ENCODE measurements at places on chromosomes 4 and X.
A peak's percentile ranks its signal among the peaks of the same experiment; 100 is the strongest.

DNA sequence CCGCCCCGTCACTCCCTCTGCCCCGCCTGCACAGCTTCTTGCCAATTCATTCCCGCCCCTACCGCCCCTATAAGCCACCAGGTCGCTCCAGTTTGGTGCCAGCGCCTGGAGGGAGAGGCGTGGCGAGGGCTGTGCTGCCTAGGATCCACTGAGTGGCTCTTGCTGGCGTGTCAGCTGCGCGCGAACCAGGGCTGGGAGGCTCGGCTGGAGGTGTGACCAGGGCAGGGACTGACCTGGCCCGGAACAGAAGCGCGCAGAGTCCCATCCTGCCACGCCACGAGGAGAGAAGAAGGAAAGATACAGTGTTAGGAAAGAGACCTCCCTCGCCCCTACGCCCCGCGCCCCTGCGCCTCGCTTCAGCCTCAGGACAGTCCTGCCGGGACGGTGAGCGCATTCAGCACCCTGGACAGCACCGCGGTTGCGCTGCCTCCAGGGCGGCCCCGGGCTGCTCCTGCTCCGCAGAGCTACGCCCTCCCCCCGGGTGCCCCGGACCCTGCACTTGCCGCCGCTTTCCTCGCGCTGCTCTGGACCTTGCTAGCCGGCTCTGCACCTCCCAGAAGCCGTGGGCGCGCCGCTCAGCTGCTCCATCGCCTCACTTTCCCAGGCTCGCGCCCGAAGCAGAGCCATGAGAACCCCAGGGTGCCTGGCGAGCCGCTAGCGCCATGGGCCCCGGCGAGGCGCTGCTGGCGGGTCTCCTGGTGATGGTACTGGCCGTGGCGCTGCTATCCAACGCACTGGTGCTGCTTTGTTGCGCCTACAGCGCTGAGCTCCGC lies at the start of gene GPR78:
Gene GPR78, plus strand, starts transcription at position 72 of the 773 bp plus-strand sequence. Its CDS starts 591 bp downstream, at position 663.
- DNase-seq: no peak

GRCh38 chr4:129672941-129673340 lies 577.0 kb downstream of the C4orf33 start:
- no peak for DNase-seq

- no peak for DNase-seq
Measured at GRCh38 chr4:161651586-161651985, 512.2 kb downstream of the FSTL5 start.

DNA sequence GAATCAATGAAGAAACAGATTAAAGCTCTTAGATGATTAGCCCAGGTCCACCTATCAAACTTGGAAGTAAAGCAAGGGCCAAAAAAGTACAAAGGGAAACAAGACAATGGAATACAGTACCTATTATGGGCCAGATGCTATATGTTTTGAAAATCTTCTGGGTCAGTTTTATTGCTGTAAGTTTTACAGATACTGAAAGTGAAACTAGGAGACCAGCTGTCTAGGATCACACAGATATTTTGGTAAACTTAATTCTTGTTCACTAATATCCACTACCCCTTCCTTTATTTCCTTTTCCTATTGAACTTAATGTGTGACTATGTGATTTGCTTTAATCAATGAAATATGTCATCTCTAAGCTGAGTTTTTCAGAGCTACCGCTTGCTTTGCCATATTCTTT lies 505.4 kb upstream of the PITX2 start:
- no peak for DNase-seq

- no peak for DNase-seq
Measured at GRCh38 chr4:146132445-146132844, 43.1 kb upstream of the LSM6 start.

DNA sequence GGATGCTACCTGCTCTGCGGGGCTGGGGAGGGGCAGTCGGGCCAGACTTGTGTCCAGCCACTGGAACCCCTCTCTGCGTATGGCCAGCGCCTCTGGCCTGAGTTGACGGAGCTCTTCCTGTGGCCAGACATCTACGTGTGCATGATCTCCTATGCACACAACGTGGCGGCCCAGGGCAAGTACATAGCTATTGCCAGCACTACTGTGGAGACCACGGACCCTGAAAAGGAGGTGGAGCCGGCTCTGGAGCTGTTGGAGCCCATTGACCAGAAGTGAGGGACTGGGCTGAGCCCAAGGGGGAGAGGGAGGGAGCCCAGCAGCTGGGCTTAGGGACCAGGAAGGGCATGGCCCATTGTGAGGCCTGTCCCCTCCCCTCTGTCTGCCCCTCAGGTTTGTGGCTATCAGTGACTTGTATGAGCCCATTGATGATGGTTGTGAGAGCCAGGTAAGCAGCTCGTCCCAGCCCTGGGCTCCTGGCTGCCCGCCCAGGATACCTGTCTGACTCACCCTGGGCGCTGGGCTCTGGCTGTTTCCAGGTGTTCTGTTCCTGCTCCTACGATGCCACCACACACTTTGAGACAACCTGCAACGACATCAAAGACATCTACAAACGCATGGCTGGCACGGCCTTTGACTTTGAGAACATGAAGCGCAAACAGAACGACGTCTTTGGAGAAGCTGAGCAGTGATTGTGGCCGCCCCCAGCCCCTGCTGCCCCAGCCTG lies 1.8 kb upstream of the FAM50A start:
- DNase-seq: no peak

DNA sequence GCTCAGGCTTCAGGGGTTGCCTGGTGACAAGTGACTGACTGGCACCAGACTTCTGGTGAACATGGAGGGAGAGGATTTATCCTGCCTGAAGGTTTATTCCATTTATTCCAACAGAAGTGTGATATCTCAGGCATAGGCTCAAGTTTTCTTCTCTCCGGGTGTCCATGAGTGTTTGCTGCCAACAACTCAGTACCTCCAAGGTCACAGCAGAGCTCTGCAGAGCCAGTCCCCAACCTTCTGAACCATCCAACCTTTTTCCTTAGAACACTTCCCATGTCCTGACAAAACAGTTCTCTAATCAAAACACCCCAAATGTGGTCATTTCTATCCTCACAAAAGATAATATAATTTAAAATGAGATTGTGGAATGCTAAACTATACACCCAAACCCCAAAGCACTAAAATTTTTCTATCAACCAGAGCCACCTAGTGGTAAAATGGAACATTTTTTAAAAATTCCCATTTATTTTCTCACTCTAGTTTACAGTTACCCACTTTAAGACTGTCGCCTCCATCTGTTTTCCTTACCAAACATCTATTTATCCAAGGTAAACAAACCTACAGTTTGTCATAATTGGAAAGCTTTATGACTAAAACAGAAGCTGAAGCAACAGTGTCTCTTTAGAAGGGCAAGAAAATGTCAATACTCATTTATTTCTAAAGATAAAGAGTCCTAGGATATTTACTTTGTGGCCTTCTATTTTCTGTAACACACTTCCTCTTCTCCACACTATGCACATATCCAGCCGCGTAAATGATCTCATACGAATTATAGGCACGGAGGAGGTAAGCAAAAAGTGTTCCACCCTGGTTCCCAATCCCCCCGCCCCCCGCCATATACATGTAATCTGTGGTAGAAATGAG lies 39.5 kb downstream of the TMEM154 start:
- DNase-seq: no peak

GRCh38 chr4:11710453-11711093 lies 281.9 kb upstream of the HS3ST1 start:
- no peak for DNase-seq

DNA sequence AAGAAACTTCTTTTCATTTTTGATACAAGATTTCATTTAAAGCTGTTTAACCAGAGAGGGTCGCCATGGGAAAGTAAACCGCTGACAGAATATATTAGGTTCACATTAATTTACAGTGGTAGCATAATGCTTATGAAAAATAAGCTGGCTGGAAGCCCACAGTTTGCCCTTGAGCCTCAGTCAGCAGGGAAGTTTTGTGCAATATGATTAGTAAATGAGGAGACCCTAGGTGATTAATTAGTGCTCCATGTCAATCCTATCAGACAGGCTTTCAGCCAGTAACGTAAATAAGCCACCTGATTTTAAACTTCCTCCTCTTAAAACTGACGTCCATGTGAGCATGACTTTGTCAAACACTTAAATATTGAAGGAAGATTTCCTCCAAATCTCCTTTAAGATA lies 134.2 kb downstream of the TSPAN5 start:
- no peak for DNase-seq

DNA sequence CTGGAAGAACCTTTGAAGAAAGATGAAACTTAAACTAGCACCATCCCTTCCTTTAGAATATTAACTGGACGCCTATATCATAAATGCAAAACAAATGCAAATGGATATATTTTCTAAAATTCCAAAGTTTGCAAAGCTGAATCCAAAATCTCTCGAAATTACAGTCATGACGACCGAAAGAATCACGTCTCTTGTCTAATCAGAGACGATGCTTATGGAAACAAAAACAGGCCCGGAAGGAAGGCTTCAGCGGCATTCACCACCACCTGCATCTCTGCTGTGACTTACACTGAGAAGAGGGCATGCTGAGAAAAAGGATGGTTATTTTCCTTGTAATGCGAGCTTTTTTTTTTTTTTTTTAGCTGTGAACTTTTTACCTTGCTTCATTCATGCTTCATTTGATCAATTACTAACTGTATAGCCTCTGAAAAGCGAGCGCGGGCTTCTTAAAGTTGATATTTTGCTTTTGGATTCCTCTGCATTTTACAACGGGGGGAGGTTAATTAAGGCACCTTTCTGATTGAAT lies 209.3 kb downstream of the SOWAHB start:
- no peak for DNase-seq

- DNase-seq: no peak
Measured at GRCh38 chrX:40325161-40325560, 227.4 kb upstream of the BCOR start.

DNA sequence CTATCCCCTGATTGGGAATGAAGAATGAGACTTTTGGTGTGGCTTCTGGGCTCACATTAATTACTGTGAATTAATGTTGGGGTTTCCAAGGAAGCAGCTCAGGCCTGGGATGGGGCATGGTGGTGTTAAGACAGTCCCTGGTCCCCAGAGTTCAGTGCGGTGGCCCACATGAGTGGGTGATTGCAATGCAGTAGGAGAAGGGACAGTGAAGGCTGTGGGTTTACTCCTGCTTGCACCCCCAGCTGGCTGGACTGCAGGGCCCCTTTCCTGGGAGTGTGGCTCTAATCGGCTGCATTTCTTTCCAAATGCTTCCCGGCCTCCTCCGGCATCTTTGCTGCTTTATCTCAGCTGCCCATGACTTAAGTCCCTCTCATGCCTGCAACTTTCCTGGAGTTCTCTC lies 28.2 kb upstream of the GPR78 start:
- no peak for DNase-seq

- DNase-seq: no peak
Measured at GRCh38 chrX:111182997-111183396, 87.0 kb downstream of the PAK3 start.

DNA sequence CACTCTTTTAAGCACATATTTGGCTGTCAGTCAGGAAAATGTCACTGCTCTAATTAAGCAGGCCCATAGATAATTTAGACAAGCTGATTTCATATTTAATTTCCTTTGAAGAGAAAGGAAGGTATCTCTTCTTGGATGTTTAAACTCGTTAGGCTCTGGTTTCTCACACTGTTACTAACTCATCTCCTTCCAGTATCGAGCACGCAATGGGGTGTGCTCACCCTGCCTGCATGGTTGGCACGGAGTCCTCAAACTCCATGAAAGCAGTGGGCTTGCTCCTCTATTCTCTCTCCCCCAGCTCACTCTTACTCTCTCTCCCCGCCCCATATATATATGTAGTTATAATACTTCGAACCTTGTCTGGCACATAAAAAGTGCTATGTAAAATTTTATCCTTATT lies 76.9 kb downstream of the EGF start:
- no peak for DNase-seq

DNA sequence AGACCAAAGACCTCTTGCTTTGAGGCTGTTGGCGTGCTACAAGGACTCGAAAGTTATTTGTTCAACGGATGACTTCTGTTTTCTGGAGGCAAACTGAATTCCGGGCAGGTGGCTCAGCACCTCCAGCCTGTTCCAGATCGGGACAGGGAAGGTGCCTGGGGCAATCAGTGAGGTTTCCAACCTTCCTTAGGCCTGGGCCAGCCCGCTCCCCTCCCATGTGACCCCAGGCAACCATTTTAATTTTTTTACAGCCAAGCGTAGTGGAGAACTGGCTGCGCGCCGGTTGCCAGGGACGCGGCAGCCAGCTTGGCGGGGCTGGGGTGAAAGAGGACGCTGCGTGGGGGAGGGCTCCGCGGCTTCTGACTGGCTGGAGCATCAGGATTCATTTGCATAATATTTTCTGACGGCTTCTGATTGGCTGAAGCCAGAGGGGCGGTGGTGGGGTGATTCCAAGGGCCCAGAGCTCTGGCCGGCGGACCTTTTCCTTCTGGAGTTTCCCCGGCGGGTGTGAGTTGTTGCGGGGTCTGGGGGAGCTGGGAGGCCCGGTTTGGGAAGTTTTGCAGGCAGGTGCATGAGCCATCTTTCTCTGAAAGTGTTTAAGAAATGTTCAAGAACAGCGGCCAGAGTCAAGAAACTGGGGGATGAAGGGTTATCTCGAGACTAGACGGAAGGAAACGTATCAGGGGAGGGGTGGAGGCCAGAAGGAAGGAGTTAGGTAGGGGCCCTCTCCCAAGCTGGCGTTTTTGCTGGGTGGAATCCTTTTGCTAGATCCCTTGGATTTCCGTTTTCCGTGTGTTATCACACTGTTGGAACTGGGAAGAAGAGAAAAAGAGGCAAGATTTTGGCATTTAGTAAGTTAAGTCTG lies at the start of gene MID1IP1:
Gene MID1IP1, plus strand, starts transcription at position 479 of the 865 bp plus-strand sequence. CDS start 3,488 bp downstream, outside the sequence.
- DNase-seq: peak; percentile 68

DNA sequence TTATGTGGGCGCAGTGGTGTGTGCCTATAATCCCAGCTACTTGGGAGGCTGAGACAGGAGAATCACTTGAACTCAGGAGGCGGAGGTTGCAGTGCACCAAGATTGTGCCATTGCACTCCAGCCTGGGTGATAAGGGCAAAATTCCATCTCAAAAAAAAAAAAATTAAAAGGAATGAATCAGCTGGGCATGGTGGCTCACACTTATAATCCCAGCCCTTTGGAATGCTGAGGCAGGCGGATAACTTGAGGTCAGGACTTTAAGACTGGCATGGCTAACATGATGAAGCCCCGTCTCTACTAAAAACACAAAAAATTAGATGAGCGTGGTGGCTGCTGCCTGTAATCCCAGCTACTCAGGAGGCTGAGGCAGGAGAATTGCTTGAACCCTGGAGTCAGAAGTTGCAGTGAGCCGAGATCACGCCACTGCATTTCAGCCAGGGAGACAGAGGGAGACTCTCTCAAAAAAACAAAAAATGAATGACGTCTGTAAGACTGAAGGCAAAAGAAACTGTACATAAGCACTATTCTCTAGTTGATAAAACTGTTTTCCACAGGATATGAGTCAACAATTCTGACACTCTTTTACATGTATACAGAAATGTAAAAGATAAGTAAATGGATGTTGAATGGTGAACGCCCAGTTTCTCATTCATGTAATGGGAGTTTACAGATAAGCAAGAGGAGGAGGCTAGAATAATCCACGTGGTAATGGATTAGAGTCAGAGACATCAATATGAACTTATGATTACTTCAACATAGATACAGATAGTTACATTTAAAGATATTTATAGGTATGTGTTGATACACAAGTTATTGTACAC lies 22.2 kb downstream of the CENPC start:
- DNase-seq: no peak

GRCh38 chr4:182380771-182381181 lies 137.6 kb downstream of the TENM3 start:
- DNase-seq: no peak

All from HuH-7.5 (cell line).